ENCODE measurements at places on chromosomes 12 and 14. TPM values are rescaled to one million over a fixed set of nuclear protein-coding genes. Genes with fewer than 3 reads are reported as not detected.
A peak's percentile ranks its signal among the peaks of the same experiment; 100 is the strongest.

GRCh38 chr12:107360482-107360881 is 267.1 kb upstream of the CRY1 start:
- no peak for DNase-seq

Gene KLRK1
- 1.9 TPM for polyA plus RNA-seq

DNA sequence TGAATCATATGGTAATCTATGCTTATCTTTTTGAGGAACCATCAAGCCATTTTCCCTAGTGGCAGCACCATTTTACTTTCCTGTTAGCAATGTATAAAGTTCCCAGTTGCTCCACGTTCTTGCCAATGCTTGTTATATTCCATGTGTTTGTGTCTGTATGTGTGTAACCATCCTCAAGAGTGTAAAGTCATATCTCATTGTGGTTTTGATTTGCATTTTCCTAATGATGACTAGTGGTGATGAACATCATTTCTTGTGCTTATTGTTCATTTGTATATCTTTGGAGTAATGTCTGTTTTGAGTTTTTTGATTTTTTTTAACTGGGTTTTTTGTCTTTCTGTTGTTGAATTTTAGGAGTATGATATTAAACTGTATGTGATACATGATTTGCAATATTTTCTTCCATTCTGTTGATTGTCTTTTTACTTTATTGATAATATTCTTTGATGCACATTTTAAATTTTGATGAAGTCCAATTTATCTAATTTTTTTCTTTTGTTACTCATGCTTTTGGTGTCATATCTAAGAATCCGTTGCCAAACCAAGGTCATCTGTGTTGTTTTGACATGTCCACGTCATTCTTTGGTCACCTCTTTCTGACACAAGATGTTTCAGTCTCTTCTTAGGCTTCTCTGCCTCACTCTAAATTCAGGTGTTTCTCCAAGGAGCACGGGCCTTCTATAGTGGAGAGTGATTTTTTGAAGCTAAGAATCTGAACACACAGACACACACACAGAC is 36.1 kb downstream of the PPHLN1 start:
- no peak for DNase-seq

DNA sequence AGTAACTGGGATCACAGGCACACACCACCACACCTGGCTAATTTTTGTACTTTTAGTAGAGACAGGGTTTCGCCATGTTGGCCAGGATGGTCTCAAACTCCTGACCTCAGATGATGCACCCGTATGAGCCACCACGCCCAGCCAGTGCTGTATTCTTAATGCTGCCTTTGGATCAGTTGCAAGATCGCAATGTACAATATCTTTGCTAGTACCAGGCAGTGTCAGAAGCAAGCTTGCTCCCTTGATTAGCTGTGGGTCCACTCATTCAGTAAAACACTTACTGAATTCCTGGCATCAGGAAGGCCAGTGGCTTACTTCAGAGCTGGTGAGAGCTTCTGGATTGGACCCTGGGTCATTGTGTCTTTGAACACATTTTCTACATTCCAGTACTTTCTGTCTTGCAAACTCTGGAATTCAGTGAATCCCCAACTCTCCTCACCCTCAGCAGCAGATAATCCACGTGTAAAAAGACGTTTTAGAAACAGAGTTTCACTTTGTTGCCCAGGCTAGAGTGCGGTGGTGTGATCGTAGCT is 1183.7 kb downstream of the AACS start:
- DNase-seq: no peak

- no peak for DNase-seq
Observed at GRCh38 chr12:6947615-6948014, 3.5 kb upstream of the PTPN6 start.

Gene SP1
- 32.4 TPM for polyA plus RNA-seq

Gene LPAR5
- polyA plus RNA-seq: 2.2 TPM

GRCh38 chr12:105822131-105823105 is 316.3 kb downstream of the NUAK1 start:
- no peak for DNase-seq

- DNase-seq: no peak
Observed at GRCh38 chr12:93740751-93741150, 63.6 kb downstream of the CRADD start.

GRCh38 chr14:79251278-79251677 is 960.0 kb downstream of the DIO2 start:
- DNase-seq: no peak

DNA sequence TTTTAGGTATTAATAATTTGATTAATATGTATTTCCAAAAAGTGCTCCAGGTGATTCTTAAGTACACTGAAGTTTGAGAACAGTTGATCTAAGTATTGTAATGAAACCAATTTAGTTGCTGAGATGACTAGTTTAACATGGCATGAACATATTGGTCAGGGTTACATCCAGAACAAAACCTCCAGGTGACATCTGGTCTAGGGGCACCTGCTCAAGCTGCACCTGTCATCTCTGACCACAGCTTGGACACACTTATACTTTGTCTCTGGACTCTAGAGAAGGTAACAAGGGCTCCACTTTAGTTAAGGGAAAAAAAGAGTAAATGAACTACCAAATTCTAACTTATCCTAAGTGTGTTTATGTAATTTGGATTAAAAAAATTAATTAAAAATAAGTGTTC is 8.1 kb downstream of the ARID2 start:
- DNase-seq: no peak

DNA sequence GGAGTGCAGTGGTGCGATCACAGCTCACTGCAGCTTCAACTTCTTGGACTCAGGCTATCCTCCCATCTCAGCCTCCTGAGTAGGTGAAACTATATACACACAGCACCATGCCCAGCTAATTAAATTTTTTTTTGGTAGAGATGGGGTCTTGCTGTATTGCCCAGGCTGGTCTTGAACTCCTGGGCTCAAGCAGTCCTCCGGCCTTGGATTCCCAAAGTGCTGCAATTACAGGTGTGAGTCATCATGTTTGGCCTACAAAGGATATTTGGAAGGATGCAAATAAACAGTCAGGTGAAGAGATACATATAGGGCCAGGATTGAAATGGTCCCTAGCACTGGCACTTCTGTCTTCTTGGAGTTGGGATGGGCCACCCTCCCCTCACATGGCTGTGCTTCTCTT is 23.9 kb downstream of the RCOR1 start:
- no peak for DNase-seq

DNA sequence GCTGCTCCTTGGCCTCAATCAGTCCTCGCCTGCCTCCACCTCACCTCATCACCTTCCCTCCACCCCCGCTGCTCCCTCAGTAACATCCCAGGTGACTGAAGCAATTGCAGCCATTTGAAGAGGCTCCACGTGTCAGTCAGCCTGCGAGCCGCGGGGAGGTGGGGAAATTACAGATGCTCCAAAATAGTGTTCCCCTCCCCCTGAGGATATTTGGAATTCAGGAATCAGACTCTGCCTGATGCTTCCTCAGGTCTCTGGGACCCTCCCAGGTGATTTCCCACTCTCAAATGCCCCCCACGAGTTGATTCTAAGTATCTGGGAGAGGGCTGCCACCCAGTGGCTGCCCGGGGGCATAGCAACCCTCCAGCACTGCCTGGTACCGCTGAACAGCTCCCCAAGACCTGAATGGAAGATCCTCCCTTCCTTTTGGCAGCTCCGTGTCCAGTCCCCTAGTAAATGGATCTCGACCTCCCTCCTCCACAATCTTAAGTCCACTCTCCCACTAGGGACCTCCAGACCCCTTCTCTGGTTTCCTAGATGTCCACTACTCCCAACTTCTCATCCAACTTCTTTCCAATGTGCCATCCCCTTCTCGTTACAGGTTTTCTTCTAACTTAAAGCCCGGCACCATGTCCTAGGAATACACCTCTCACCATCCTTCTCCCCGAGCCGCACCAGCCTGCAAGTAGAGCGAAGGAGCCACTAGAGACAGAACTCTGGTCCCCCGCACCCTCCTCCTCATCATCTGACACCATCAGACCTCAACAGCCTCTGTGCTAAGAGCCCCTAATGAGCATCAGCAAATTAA is 1.4 kb upstream of the ASIC1 start:
- DNase-seq: no peak

- DNase-seq: no peak
Observed at GRCh38 chr14:93040443-93040842, 75.3 kb downstream of the ITPK1 start.

Gene CD69
- 7.4 TPM for polyA plus RNA-seq

GRCh38 chr12:77131977-77132490 is 66.7 kb upstream of the E2F7 start:
- no peak for DNase-seq

DNA sequence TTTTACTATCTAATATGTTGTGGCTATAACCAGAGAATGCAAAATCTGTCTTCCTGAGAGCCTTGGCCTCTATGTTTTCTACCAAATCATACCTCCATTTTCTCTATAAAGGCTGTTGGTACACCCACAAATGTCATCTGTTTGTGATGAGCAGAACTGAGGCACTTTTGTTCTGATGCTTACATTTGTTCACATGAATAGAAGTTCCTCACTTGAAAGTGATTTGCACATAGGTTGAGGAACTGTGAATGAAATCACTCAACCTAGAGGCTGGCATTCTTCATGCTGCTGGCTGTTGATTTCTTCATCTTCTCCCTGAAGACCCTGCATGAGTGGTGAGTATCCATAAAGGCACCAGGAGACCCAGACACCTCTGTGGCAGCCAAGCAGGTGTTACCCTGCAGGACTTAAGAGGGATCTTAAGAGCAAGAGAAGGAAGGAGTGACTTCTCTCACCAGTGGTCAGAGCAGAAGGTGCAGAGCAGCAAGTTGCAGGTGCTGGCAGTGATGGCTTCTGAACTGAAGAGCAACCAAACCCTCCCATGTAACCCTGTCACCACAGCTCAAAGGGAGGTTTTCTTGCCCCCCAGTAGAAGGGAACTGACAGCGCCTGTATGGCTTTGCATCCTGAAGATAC is 110.3 kb downstream of the HMGA2 start:
- no peak for DNase-seq

GRCh38 chr14:51884086-51884927 is 23.9 kb downstream of the GNG2 start:
- DNase-seq: peak; percentile 40

Gene KLHL33
- polyA plus RNA-seq: 0.42 TPM

Gene CAPZA3
- not detected for polyA plus RNA-seq

Gene GDF11
- 11.0 TPM for polyA plus RNA-seq

DNA sequence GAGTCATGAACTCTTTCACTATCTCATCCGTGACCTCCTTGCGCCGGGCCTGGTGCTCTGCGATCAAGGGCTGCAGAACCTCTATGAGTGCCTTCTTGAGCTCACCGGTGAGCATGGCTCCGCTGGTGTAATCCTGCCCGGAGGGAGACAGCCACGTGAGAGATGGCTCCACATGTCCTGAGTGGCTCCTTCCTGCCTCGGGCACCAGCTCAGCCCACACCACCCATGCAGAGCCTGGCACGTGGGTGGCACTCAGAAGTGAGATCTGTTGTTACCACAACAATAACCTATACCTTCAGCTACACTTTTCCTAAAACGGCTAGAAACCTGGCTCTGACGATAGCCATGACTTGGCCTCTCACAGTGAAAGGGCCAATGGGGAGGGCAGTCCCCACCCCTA is 11.8 kb downstream of the SLC25A47 start:
- DNase-seq: no peak

- DNase-seq: no peak
Observed at GRCh38 chr12:101685092-101685491, 12.3 kb upstream of the CHPT1 start.

Gene NKX2-1
- polyA plus RNA-seq: not detected

Gene KCNH3
- 0.28 TPM for polyA plus RNA-seq

Gene EFS
- 28.7 TPM for polyA plus RNA-seq

GRCh38 chr14:77052281-77053044 is 24.0 kb upstream of the IRF2BPL start:
- DNase-seq: no peak
